ENCODE measurements at places on chromosomes 7 and 10. TPM values are rescaled to one million over a fixed set of nuclear protein-coding genes. Genes with fewer than 3 reads are reported as not detected.

Gene ANKRD1
- total RNA-seq, result 2.8 TPM

- DNase-seq, result no peak
Observed at GRCh38 chr7:1005303-1005702, 22.3 kb downstream of the CYP2W1 start.

DNA sequence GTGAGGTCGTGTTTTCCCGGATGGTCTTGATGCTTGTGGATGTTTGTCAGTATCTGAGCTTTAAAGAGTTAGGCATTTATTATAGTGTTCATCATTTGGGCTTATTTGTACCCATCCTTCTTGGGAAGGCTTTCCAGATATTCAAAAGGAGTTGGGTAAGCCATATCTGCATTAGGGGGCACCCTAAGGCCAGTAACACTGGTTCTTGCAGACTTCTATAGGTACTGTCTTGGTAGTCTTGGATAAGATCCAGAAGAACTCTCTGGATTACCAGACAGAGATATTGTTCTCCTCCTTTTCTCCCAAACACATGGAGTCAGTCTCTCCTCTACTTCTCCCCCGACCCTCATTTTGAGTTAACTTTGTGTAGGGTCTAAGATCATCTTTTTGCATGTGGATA is 92.8 kb downstream of the SDK1 start:
- DNase-seq, result no peak

Gene SORCS1
- 1.1 TPM for total RNA-seq

Data from thoracic aorta (tissue), 2 donors.